ENCODE measurements at places on chromosomes 3 and 15. TPM values are rescaled to one million over a fixed set of nuclear protein-coding genes. Genes with fewer than 3 reads are reported as not detected.

GRCh38 chr3:55436644-55437043 lies 50.5 kb downstream of the WNT5A start:
- H3K36me3 ChIP-seq = no peaks in the 10 kb centered on the region
- no peak overlapping the region for H3K27ac ChIP-seq
- no peaks in the 10 kb centered on the region for H3K27me3 ChIP-seq
- no peak overlapping the region for H3K4me3 ChIP-seq
- H3K4me1 ChIP-seq = no peaks in the 10 kb centered on the region
- DNase-seq = no peak

DNA sequence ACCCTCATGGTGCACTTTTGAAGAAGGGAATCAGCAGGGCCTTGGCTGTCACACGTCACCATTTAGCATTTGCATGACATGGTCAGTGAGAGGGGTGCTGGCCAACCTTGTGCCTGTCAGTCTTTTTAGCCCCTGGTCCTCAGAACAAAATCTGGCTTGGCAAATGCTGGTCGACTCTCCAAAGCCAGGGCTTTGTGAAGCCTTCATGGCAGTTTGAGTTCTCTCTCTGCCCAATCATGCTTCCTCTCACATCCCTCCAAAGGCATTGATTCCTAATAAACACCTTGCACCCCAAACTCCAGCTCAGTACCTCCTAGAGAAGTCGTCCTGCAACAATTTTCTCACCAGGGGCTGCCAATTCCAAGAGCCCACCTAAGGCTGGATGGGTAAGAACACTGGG lies 19.4 kb downstream of the CCR9 start:
- H3K27me3 ChIP-seq = peaks cover 44% of the 10 kb centered on the region
- no peak for DNase-seq
- H3K27ac ChIP-seq = no peak overlapping the region
- peaks cover 15% of the 10 kb centered on the region for H3K36me3 ChIP-seq
- H3K4me3 ChIP-seq = no peak overlapping the region
- H3K4me1 ChIP-seq = peaks cover 25% of the 10 kb centered on the region

- no peak for DNase-seq
- no peak overlapping the region for H3K27ac ChIP-seq
- H3K4me1 ChIP-seq = peaks cover 12% of the 10 kb centered on the region
- H3K36me3 ChIP-seq = peaks cover 14% of the 10 kb centered on the region
- no peaks in the 10 kb centered on the region for H3K27me3 ChIP-seq
These were observed 31.8 kb downstream of the UPK1B start for GRCh38 chr3:119205209-119205608.

DNA sequence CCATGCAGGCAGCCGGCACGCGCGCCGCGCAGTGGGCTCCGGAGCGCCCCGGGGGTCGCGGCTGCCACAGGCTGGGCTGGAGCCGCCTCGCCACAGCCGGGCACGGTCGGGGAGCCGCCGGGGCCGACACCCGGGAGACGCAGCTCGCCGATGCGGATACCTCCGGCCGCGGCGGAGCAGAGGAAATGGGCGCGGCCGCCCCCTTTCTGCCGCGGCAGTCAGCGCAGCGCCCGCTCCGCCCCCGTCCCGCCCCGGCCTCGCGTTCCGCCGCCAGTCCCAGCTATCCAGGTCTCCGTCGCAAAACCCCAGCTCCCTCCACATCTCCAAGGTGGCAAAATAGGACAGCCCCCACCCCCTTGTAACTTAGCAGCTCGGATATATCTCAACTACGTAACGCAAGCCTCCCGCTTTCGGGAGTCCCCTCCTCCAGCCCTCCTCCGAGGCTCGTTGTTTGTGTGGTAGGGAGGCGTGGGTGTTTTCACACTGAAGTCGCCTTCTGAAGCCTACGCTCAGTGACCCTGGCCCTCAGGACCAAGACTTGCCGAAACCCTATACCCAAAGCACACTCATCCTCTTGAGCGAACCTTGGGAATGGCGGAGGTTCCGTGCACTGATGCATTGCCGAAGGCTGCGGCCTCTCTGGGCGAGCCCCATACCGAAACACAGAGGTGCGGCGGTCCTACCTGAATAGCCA lies at the start of gene SH3BP5:
Gene SH3BP5, minus strand, starts transcription at position 182 of the 694 bp plus-strand sequence. Its CDS starts 178 bp downstream, at position 4.
- DNase-seq = peak; percentile 68
- H3K27me3 ChIP-seq = peaks cover 2% of the 10 kb centered on the region
- H3K36me3 ChIP-seq = peaks cover 35% of the 10 kb centered on the region
- H3K4me1 ChIP-seq = peaks cover 45% of the 10 kb centered on the region

GRCh38 chr3:166195808-166196207 lies 358.6 kb upstream of the BCHE start:
- H3K4me3 ChIP-seq = no peak overlapping the region
- no peaks in the 10 kb centered on the region for H3K4me1 ChIP-seq
- H3K27ac ChIP-seq = no peak overlapping the region
- no peaks in the 10 kb centered on the region for H3K36me3 ChIP-seq
- DNase-seq = no peak

DNA sequence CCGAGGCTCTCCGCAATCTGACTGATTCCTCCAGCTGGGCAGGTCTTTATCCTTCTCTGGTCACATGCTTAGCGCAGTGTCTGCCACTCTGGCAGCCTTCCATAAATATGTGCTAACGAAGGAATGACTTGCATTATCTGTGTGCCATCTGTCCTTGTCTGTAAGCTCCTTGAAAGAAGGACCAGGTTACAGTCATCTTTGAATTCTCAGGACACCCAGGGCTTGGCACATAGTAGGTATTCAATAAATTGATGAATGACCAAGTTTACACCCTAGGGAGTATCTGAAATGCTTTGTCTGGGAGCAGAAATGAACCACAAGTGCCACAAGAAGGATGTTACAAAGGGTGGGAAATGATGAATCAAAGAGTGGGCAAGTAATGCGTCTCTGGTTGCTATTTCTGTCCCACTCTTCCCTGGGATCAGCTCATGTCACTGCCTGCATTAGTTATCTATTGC lies 16.5 kb upstream of the FAM3D start:
- no peaks in the 10 kb centered on the region for H3K36me3 ChIP-seq
- H3K4me3 ChIP-seq = no peak overlapping the region
- no peak overlapping the region for H3K27ac ChIP-seq
- DNase-seq = no peak
- peaks cover 9% of the 10 kb centered on the region for H3K4me1 ChIP-seq

GRCh38 chr3:54965746-54966145 lies 37.9 kb upstream of the LRTM1 start:
- H3K4me1 ChIP-seq = no peaks in the 10 kb centered on the region
- H3K36me3 ChIP-seq = no peaks in the 10 kb centered on the region
- DNase-seq = no peak
- H3K4me3 ChIP-seq = no peak overlapping the region
- H3K27me3 ChIP-seq = no peaks in the 10 kb centered on the region

- no peak overlapping the region for H3K4me3 ChIP-seq
- no peaks in the 10 kb centered on the region for H3K36me3 ChIP-seq
- DNase-seq = no peak
- H3K27ac ChIP-seq = no peak overlapping the region
These were observed 132.8 kb upstream of the ICE2 start for GRCh38 chr15:60611592-60612346.

Gene ALDH1A2
- 1.2 TPM for total RNA-seq

- H3K27me3 ChIP-seq = peaks cover 1% of the 10 kb centered on the region
- no peak overlapping the region for H3K27ac ChIP-seq
- DNase-seq = no peak
- H3K4me1 ChIP-seq = no peaks in the 10 kb centered on the region
These were observed 125.9 kb downstream of the TPRA1 start for GRCh38 chr3:127464642-127465041.

GRCh38 chr3:100103558-100104441 lies 10.5 kb downstream of the FILIP1L start:
- no peaks in the 10 kb centered on the region for H3K27me3 ChIP-seq
- H3K36me3 ChIP-seq = peaks cover 50% of the 10 kb centered on the region
- no peak for DNase-seq
- H3K4me1 ChIP-seq = peaks cover 44% of the 10 kb centered on the region
- H3K27ac ChIP-seq = peak overlapping the region; percentile 72
- H3K4me3 ChIP-seq = no peak overlapping the region

Gene TRH
- total RNA-seq = not detected

DNA sequence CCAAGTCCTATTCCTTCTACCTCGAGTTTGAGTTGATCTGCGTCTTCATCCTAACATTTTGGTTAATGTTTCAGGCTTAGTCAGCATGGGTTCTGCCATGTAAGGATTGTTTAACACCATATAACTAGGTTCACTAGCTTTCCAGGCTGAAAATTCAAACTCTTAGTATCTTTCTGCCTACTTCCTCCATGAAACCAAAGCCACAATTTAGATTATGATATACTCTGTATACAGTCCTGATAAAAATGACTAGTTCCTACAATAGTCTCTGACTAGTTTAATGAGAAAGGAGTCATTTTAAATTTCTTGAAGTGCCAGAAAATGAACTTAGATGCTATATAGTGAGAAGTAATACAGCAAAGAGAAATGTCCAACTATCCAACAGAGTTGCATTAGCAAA lies 6.6 kb upstream of the BTLA start:
- H3K4me1 ChIP-seq = peaks cover 45% of the 10 kb centered on the region
- no peak for DNase-seq
- no peaks in the 10 kb centered on the region for H3K27me3 ChIP-seq
- peak overlapping the region; percentile 1 for H3K27ac ChIP-seq

GRCh38 chr15:27065151-27065550 lies 94.2 kb downstream of the GABRG3 start:
- no peak overlapping the region for H3K4me3 ChIP-seq
- H3K27me3 ChIP-seq = no peaks in the 10 kb centered on the region
- DNase-seq = no peak
- H3K4me1 ChIP-seq = no peaks in the 10 kb centered on the region

GRCh38 chr3:189278221-189278620 lies 106.5 kb downstream of the TPRG1 start:
- peaks cover 18% of the 10 kb centered on the region for H3K36me3 ChIP-seq
- no peak for DNase-seq
- H3K27ac ChIP-seq = no peak overlapping the region
- H3K27me3 ChIP-seq = no peaks in the 10 kb centered on the region
- H3K4me3 ChIP-seq = no peak overlapping the region

DNA sequence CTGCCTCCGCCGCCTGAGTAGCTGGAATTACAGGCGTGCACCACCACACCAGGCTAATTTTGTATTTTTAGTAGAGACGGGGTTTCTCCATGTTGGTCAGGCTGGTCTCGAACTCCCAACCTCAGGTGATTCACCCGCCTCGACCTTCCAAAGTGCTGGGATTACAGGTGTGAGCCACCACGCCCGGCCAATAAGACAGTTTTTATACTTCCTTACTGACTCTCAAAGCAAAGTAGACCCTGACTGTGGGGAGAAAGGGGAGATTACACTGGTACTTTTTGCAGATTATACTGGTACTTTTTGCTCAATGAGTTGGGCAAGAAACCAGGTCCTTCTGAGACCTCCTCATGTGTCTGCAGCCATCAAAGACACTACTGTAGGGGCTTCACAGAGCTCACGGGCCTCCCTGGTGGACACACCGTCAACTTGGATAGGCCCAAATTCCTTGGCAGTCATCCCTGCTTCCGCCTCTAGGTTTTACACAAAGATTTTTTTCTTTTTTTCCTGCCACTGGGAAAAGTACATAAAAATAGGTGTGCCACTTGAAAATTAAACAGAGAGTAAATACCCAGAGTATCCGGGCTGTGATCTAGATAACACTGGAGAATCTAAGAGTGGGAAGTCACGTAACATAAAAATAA lies 143.3 kb upstream of the WNT5A start:
- H3K36me3 ChIP-seq = no peaks in the 10 kb centered on the region
- no peak overlapping the region for H3K27ac ChIP-seq
- H3K4me1 ChIP-seq = no peaks in the 10 kb centered on the region
- H3K4me3 ChIP-seq = no peak overlapping the region

Gene COPG1
- total RNA-seq = 182 TPM

DNA sequence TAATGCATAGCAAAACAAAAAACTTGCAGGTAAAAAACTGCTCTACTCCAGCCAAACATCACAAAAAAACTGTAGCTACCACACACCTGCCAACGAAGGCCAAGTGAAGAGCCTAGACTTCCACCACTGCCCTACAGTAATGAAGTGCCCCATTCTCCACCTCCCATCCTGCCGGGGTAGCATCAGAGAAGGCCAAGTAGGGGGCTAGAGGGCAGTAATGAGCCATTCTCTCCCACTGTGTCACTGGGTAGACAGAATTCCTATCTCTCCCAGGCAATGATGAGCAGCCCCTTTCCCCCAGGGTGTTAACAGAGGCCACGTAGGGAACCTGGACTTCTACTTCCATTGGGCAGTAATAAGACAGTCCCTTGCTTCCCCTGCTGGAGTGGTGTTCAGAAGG lies 9.5 kb downstream of the SEC22C start:
- H3K4me3 ChIP-seq = no peak overlapping the region
- no peaks in the 10 kb centered on the region for H3K27me3 ChIP-seq
- no peak for DNase-seq
- H3K4me1 ChIP-seq = peaks cover 19% of the 10 kb centered on the region
- H3K36me3 ChIP-seq = peaks cover 66% of the 10 kb centered on the region

DNA sequence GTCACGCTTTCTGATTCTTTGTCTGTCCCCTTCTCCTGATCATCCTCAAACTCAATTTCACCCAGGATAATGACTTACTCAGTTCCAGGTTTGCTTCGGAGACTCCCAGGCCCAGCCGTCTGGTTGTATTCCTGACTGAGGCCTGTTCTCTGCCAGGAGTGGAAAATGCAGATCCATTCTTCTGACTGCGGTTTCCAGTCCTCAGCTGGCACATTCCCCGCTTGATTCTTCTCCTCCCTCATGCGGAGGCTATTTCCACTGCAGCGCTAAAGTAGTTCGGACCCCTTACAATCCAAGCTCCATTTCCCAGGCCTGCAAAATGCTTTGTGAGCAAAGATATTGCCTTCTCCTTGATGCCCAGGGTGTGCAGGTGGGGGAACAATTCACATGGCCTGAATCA lies 47.2 kb upstream of the GALNT15 start:
- H3K4me1 ChIP-seq = no peaks in the 10 kb centered on the region
- no peak for DNase-seq
- no peaks in the 10 kb centered on the region for H3K36me3 ChIP-seq
- H3K27ac ChIP-seq = no peak overlapping the region
- H3K27me3 ChIP-seq = no peaks in the 10 kb centered on the region

GRCh38 chr3:143633816-143634215 lies 214.5 kb downstream of the SLC9A9 start:
- H3K27me3 ChIP-seq = no peaks in the 10 kb centered on the region
- DNase-seq = no peak
- H3K4me3 ChIP-seq = no peak overlapping the region
- H3K4me1 ChIP-seq = no peaks in the 10 kb centered on the region

DNA sequence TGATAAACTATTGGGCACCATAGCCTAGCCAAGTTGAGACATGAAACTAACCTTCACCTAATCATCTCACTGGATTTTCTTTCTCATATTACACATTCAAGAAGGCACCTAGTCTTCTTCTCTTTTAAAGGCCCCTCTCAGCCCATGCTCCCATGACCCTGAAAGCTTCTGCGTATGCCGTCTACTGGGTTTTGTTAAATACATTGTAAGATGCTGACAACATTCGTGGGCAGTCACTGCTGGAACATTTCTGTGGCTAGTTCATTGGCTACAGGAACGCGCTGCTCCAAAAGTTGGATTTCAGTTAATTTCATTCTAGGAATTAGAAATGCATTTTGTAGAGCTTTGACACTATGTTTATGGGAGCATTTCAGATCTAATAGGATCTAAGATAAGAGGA lies 52.3 kb upstream of the CHD2 start:
- peaks cover 2% of the 10 kb centered on the region for H3K36me3 ChIP-seq
- H3K4me3 ChIP-seq = no peak overlapping the region
- DNase-seq = no peak
- H3K4me1 ChIP-seq = peaks cover 39% of the 10 kb centered on the region

All from activated T-helper 2 cell treated with anti-CD3 and anti-CD28 coated beads, Interferon-gamma antibody, Interleukin-2, Interleukin-4, amounts not matched to agents 10 μg/mL and 5 μg/mL and 100 μg/mL, durations not matched to agents 14 hours and 24 hours and 36 hours (primary cell).